Sigmoid colon (tissue), 7 donors: ENCODE measurements at places on chromosomes 7 and 10. TPM values are rescaled to one million over a fixed set of nuclear protein-coding genes. Genes with fewer than 3 reads are reported as not detected.

Gene SHTN1
- polyA plus RNA-seq: 10.4 TPM

Gene ANXA8
- polyA plus RNA-seq: 0.60 TPM

Gene OPN4
- polyA plus RNA-seq: 0.04 TPM

Gene ZNF503
- 2.3 TPM for polyA plus RNA-seq

Gene NPTX2
- 4.7 TPM for polyA plus RNA-seq

Gene GNAT3
- polyA plus RNA-seq: not detected

Gene OR2A7
- 0.60 TPM for polyA plus RNA-seq

Gene OLAH
- not detected for polyA plus RNA-seq

Gene TMEM196
- 0.13 TPM for polyA plus RNA-seq

Gene TUBAL3
- polyA plus RNA-seq: 52.2 TPM

Gene ITPRID1
- 0.60 TPM for polyA plus RNA-seq

Gene TMEM26
- 2.3 TPM for polyA plus RNA-seq

Gene TMEM130
- not detected for polyA plus RNA-seq

Gene ELN
- 6.6 TPM for polyA plus RNA-seq

Gene PNLIP
- 4.2 TPM for polyA plus RNA-seq

Gene UNCX
- not detected for polyA plus RNA-seq

Gene CALML3
- polyA plus RNA-seq: 0.15 TPM

Gene FAM180A
- polyA plus RNA-seq: 1.8 TPM

Gene LIPK
- not detected for polyA plus RNA-seq

Gene GRID1
- not detected for polyA plus RNA-seq

Gene NOM1
- 11.2 TPM for polyA plus RNA-seq

Gene CCL26
- 3.0 TPM for polyA plus RNA-seq

Gene PPIF
- polyA plus RNA-seq: 71.9 TPM

Gene PNLIPRP2
- 1.8 TPM for polyA plus RNA-seq

Gene KIAA1549
- 0.90 TPM for polyA plus RNA-seq

Gene GPC2
- not detected for polyA plus RNA-seq

Gene IDI2
- not detected for polyA plus RNA-seq

Gene ENTPD7
- 6.6 TPM for polyA plus RNA-seq
